AG04449 (cell line): ENCODE measurements at places on chromosomes 16 and 17.

DNA sequence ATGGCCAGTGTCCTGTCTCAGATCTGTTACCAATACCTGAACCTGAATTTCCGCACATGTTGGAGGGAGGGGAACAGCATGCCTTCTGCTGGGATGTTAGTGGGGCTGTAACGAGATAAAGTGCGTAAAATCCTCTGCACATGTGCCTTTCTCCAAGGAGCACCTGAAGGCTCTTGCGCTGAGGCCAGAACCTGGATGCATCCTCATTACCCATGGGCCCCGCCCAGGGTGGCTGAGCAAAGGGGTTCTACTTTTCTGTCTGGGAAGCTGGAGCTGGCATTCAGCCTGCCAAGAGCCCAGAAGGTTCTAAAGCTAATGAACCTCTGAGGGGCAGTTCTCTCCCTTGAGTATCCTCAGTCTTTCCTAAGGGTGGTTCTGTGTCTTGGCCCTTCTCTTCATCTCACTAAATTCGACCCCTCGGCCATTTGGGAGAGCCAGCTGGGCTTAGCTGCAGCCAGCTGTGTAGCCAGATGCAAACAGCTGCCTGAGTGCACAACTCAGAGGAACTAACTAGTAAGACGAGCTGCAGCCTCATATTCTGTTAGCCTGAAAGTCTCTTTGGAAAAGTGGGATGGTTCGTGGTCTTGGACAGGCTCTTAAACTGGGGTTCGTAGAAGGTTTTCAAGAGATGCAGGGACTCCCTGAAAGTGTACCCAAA lies 2.5 kb downstream of the ITGA3 start:
- DNase-seq, result no peak

DNA sequence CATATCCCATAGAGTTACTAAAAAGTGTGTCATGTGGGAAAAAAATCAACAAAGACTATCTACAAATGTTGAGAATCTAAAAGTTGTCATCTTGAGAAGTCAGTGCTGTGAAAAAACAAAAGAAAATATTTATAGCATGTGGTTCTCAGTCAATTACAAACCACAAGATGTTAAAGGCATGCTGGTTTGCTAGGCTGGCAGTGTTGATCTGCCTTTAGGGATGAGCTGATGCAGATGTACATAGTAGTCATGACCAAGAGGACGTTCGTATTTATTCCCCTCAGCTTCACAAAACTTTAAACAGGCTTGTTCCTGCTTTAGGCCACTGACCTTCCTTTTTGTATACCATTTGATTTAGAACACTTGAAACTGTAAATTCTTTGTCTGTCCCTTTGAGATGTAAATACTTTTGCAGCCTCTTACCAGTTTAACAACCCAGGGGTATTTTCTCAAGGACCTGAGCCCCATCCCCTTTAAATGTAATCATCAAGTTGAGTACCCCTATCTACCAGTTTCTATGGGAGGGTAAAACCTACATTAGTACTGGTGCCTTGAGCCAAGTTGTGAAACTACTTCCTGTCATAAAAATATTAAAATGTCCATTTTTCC lies 446.6 kb downstream of the KCNJ18 start:
- no peak for DNase-seq

GRCh38 chr17:78915872-78916632 lies 9.1 kb downstream of the TIMP2 start:
- DNase-seq, result no peak

DNA sequence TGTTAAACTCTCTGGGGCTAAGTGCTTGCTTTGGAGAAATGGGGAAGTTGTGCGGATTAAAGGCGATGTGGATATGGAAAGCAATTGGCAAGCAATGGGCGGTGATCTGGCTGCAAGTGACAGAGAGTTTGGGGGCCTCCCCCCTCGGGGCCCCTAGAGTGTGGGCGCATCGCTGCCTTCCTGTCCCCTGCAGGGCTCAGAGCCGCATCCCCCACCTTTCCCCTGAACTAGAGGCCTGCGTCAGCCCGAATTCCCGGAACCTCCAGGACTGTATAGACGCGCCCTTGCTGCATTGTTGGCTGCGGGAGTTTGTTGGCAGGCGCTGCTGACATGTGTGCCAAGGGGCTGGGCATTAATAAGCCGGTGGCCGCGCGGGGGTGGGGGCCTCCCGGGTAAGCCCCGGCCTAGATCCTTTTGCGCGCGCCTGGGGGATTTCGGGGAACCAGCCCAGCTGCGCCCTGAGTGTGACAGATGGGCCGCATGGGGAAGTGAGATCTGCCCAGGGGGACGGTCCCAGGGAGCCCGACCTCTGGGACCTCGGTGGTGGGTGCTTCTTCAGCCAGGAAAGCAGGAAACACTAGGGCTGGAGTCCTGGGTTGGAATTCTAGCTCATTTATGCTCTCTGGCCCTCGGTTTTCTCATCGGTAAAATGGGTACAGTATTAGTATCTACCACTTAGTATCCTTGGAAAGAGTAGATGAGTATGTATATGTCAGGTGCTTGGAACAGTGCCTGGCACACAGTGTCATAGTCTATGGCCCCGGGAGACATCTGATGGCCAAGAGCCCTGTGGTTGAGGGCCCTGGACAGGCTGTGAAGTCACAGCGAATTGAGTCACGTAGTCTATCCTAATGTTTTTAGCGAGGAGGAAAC lies 1.0 kb downstream of the EEF2K start:
- no peak for DNase-seq

GRCh38 chr16:11253009-11253994 lies 2.7 kb downstream of the SOCS1 start:
- no peak for DNase-seq

DNA sequence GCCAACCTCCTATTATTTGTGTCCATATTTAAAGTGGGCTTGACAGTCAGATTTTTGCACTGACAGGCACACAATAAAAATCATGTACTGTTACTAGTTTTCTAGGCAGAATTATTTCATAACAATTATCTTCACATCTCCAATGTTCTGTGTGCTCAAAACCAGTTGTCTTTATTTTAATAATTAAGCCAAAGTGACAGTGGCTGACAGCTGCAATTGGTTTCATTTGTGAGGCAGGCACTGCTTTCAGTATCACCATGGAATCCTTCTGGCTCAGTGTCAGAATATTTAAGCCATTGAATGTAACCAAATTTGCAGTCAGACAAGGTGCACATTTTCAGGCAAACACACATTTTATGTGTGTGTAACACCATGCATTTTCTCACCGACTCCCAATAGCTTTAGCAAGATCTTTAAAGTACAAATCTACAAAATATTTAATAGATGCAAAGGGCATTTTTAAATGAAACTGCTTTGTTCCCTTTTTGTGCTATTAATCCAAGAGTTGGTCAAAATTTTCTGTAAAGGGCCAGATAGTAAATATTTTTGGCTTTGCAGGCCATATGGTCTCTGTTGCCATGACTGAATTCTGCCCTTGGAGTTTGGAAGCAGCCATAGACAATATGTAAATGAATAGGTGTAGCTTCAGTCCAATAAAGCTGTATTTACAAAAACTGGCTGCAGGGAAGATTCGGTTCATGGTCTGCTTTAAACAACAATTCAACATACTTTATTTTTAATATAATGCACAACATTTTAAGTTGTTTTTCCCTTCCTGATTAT lies 486.0 kb downstream of the KCNJ2 start:
- no peak for DNase-seq

DNA sequence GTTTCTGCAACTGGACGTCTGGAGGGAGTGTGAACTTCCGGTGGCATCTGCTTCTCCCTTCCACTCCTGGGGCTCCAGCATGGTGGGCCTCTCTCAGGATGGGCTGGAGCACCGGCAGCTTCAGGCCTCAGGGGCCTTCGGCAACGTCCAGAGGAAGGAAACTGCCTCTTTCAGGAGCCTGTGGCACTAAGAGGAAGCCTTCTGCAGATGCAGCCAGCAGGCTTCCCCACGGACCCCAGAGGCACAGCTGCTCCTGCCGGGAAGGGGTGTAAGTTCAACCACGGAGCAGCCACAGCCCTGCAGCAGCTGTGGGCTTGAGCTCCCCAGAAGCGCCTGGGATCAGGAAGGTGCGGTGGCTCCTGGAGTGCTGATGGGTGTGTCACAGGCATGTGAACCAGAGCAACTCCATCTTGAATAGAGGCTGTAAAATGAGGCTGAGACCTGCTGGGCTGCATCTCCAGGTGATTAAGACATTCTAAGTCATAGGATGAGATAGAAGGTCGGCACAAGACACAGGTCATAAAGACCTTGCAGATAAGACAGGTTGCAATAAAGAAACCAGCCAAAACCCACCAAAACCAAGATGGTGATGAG lies 50.8 kb upstream of the KLHDC4 start:
- DNase-seq, result no peak

- DNase-seq, result no peak
These were observed 2.3 kb downstream of the TP53 start for GRCh38 chr17:7684851-7685532.

GRCh38 chr17:17021194-17021863 lies 20.9 kb upstream of the MPRIP start:
- DNase-seq, result no peak
